ENCODE measurements at places on chromosomes 1 and 21. TPM values are rescaled to one million over a fixed set of nuclear protein-coding genes. Genes with fewer than 3 reads are reported as not detected.

GRCh38 chr1:67496329-67496728 is 66.1 kb upstream of the SERBP1 start:
- no peak for DNase-seq

DNA sequence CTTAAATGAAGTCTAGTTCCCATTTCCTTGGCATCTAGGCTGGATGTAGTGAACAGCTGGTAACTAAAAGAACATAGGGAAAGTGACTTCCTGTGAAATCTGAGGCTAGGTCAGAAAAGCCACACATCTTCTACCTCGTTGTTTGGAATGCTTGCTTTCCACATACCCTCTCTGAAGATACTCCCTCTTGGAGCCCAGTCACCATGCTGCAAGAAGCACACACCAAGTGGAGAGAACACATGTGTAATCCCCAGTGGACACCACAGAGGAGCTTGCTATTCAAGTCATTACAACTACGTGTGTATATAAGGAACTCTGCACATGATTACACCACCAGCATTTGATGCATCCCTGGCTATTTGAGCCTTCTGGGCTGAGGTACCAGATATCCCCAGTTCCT is 125.9 kb downstream of the RGS21 start:
- no peak for DNase-seq

The FHAD1 gene
- not detected for total RNA-seq

DNA sequence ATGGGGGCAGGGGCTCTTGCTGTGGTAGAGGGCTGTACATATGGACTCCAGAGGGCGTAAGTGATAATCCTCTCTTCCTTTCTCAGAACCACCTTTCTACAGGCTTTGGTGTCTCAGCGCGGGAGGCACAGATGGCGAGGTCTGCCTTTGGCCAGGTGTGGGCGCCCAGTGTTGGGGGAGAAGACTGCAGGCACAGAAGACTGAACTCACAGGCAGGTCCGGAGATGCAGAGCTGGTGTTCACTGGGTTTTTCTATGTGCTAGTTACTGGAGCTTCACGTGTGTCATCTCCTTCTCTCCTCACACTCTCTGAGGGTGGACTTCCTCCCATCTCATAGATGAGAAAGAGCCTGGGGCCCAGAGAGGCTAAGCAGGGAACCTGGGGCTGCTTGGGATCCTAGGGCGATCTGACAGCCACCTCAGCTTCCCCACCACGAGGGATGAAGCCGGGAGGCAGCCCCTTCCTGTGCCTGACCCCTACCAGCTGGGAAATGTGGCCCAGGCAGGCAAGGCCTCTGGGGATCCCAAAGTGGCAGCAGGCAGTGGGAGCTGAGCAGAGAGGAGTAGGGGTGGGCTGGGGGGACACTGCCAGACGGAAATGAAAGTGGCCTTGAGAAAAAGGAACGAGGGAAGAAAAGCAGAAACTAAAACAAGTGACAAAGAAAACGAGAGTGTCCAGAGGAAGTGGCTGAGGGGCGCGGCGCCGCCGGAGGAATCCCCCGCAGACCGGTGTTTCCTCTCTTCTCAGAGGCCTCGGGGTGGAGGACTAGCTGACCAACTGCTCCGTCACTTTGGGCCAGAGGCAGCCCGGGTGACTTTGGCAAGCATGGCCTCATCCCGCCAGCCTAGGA is 191.6 kb downstream of the HIVEP3 start:
- no peak for DNase-seq

The LCE2C gene
- not detected for total RNA-seq

DNA sequence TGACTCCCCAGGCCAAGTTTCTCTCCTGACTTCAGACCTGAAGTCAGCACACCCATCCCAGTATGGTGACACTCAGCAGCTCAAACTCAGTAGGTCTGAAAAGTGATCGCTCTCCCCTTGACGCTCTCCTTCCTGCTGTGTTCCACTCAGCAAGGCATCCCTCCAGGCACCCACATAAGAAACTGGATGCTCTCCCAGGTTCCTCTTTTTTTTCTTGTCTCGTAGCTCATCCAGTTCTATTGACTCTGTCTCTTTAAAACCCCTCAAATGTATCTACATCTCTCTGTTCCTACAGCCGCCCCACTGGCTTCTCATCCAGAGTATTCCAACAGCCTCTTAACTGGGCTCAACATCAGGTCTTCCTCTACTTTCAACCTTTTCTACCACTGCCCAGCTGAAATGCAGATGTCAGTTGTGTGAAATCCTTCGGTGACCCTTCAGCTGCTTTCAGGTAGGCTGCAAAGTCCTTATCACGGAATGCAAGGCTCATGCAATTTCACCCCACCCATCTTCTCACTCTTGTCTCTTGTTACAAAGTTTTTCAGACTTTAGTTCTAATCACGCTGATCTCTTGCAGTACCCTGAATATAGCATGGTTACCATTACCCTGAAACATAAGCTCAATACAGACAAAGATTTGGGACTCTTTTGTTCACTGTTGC is 286.2 kb upstream of the POU3F1 start:
- no peak for DNase-seq

DNA sequence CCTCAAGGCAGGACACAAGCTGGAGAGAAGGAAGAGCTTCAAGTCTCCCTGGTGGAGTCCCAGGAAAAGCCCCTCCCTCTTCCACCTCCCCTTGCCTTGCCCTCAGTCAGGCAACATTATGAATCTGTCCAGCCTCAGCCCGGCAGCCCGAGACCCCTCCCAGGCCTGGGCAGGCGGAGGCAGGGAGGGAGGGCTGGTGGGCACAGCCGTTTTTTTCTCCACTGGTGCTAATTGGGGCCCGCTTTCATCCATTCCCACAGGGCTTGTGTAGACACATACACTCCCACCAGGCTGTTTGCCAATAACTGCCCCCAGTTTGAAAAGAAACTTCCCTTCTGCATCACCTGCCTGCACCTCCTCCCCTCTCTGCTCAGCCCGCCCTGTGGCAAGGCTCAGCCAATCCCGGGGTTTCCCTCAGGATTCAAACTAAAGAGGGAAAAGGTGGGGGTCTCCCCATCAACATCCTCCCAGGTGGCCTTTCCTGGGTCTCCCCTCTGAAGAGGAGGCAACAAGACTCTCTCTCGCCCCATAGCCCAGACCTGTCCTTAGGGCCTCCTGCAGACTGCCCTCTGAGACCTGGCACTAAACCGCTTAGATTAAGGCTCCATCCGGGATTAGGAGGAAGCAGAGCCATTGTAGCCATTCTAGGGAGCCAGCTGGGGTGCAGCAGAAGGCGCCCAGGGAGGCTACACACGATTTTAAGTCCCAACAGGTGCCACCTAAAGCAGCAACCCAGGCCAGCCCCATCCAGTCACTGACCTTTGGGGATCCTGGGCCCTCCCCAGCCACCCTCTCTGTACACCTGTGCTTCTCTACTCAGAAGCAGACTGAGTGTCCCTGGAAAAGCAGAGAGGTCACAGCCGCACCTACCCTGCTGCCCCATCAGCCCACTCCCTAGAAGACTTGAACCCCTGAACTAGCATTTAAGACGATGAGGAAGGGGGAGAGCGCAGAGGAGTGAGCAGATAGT is 3.5 kb downstream of the IGSF9 start:
- no peak for DNase-seq

Measured in omental fat pad (tissue), 4 donors.